Breast epithelium (tissue), 4 donors: ENCODE measurements at places on chromosomes 4 and X. TPM values are rescaled to one million over a fixed set of nuclear protein-coding genes. Genes with fewer than 3 reads are reported as not detected.

ARMCX1 gene
- total RNA-seq, result 28.5 TPM

PPARGC1A gene
- 4.0 TPM for total RNA-seq

RTL3 gene
- 0.44 TPM for total RNA-seq

YY2 gene
- 3.6 TPM for total RNA-seq

ZGRF1 gene
- total RNA-seq, result 5.0 TPM

NAA11 gene
- not detected for total RNA-seq

TCEAL7 gene
- total RNA-seq, result 11.1 TPM

DLG3 gene
- 3.7 TPM for total RNA-seq

ATOH1 gene
- total RNA-seq, result not detected
